NCI-H1417 treated with DMSO at 0.1 percent for 48 hours (cell line): ENCODE measurements at places on chromosomes 5 and 9.

- DNase-seq = no peak
Measured at GRCh38 chr9:35844628-35845270, 15.7 kb downstream of the TMEM8B start.

DNA sequence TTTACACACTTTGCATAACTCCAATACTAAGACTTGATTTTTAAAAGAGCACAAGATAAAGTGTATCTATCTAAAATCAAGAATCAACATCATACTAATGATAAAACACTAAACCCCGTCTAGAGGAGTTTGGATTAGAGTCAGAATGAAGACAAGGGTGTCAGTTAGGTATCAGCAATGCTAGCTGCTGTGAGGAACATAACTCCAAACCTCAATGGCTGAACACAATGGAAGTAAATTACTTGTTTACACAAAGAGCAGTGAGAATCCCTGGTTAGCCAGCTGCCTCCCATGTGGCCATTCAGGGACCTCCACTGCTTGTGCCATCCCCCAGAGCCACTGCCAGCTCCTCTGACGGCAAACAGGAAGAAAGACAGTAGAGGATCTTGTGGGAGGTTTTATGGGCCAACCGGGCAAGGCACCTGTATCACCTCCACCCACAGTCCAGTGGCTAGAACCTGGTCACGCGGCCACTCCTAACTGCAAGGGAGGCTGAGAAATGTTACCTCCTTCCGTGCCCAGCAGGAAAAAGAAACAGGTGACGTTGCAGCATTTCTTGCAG, 24.0 kb upstream of the GRHPR start:
- DNase-seq = no peak

DNA sequence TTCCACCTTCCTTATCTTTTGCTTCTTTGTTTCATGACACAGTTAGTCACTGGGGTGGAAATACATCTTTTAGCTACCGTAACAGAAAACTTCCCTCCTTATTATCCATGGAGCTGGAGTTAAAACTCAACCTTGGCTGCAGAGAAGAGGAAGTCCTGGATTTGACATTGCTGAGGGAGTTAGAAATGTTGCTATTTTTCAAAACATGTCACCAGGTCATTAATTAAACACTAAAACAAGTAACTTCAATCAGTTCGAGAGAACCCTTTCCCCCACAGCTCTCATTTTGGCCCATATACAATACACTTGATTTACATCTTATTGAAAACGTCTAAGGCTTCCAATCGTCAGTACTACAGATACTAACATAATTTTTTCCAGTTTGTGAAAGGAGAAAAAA, 237.9 kb upstream of the CD180 start:
- no peak for DNase-seq

- no peak for DNase-seq
Measured at GRCh38 chr5:110790673-110791072, 51.9 kb downstream of the SLC25A46 start.

DNA sequence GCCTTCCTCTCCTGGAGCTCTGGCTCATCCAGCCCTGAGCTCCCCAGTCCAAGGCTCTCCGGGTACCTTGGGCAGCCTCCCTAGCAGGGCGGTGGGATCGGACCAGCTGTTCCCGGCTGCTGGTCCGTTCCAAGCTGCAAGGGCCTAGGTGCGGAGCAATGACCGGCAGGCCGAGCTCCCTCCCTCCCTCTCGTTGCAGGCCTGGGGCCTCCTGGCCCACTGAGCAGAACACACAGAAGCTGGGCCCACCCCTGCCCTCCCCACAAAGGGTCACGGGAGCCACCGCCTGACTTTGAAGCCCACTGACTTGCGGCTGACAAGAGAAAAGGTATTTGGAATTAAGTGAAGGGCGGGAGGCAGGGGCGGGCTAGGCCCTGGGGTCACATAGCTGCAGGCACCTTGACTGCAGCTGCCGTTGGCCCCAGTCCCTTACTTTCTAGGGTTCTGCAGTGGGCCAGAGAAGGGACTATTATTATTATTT, 104.7 kb upstream of the IER5L start:
- no peak for DNase-seq

GRCh38 chr5:56825222-56825824, 10.0 kb downstream of the MAP3K1 start:
- no peak for DNase-seq

GRCh38 chr5:135238622-135239452, 160.2 kb downstream of the MACROH2A1 start:
- DNase-seq = no peak

DNA sequence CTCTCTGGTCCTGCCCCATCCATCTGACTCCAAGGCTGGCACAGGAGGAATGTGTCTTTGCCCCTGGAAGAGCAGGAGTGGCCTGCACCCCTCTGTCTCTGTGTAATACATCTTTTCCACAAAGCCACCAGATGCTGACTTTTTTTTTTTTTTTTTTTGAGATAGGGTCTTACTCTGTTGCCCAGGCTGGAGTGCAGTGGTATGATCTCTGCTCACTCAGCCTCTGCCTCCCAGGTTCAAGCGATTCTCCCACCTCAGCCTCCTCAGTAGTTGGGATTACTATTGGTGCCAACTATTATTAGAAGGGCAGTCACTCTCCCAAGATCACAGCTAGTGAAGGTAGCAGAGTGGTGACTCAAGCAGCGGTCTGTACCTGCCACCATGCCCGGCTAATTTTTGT, 19.6 kb downstream of the SPRY4 start:
- no peak for DNase-seq

DNA sequence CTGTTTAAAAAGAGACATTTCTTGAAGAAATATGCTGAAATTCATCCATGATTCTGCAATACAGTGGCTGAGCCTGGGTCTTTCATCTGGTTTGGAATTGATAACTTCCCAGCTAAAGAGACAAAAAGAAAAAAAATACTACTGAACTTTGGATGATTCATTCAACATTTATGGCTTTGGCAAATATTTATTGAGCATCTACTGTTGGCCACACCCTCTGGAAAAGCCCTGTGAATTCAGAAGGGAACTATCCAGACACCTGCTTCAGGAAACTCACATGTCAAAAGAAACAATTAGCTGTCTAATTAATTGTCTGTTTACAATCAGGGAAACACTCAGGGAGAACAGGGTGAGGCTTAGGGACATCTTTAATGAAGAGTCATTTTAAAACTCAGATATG, 17.8 kb upstream of the ZNF622 start:
- peak; percentile 16 for DNase-seq

DNA sequence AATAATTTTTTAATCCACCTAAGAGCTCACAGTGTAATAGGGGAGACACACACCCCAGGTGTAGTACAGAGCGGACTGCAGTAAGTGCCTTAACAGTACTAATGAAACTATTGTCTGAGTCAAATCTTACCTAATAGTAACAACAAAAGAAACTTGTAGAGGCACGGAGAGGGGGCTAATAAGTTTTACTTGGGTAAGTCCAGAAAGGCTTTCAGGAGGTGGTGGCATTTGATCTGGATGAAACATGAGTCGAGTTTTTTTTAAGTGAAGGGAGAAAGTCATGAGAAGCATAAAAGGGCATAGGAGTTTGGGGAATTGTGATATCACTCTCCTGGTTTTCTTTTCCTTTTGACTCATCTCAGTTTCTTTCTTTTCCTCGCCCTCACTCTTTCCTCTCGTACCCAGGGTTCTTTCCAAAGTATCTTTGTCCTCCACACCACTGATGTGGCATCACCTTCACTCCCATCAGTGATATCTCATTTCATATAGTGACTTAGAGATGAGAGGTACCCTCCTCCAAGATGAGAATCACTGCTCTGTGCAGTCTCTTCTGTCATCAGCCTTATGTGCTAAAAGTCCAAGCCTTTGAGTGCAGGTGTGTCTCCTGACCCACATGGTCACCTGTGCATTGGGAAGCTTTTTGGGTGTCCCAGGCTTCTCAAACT, 2.0 kb downstream of the CTNNA1 start:
- DNase-seq = no peak

DNA sequence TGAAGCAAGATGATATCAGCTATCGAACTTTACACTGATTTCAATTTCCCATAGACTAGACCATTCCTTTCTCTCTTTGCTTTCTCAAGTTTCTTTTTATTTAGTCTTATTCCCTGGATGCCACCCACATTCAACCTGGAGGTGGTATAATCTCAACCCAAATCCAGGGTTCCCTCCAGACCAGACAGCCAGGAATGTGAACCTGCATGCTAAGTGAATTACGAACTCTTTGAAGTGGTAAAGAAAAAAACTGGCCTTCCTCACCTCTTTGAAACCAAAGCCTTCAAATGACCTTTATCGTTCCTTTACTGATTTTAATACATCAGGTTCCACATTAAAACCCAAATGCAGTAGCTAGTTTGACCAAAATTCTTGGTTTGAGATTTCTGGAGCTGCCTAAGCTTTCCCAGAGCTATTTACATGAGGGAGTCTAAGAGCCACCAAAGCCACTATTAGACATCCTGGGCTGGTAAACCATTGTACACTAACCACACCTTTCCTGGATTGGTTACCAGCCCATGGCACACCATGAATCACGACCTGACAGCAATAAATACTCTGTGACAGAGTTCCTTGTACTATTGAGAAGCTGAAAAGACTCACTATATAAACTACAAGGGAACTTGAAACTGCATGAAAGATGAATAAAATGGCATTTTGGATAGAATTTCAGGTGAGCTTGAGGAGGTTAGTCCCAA, 323.7 kb downstream of the ADAMTS6 start:
- DNase-seq = no peak

- DNase-seq = no peak
Measured at GRCh38 chr9:33459115-33459514, 11.7 kb upstream of the AQP3 start.

DNA sequence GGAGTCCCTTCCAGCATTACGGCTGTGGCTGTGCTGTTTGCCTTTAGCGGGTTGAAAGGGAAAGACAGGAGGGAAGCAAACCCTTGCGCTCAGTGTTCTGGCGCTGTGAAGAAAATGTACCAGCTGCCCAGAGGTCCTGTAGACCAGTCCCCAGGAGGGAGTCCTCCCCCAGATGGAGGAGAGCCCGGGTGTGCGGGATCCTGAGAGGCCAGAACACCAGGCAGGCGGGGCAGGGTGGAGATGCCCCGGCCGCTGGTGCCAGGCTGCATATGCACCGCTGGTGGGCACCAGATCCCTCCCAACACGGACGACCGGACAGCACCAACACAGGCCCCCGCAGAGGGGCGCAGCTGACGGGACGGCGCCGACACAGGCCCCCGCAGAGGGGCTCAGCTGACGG, 37.2 kb upstream of the SLC9A3 start:
- no peak for DNase-seq

DNA sequence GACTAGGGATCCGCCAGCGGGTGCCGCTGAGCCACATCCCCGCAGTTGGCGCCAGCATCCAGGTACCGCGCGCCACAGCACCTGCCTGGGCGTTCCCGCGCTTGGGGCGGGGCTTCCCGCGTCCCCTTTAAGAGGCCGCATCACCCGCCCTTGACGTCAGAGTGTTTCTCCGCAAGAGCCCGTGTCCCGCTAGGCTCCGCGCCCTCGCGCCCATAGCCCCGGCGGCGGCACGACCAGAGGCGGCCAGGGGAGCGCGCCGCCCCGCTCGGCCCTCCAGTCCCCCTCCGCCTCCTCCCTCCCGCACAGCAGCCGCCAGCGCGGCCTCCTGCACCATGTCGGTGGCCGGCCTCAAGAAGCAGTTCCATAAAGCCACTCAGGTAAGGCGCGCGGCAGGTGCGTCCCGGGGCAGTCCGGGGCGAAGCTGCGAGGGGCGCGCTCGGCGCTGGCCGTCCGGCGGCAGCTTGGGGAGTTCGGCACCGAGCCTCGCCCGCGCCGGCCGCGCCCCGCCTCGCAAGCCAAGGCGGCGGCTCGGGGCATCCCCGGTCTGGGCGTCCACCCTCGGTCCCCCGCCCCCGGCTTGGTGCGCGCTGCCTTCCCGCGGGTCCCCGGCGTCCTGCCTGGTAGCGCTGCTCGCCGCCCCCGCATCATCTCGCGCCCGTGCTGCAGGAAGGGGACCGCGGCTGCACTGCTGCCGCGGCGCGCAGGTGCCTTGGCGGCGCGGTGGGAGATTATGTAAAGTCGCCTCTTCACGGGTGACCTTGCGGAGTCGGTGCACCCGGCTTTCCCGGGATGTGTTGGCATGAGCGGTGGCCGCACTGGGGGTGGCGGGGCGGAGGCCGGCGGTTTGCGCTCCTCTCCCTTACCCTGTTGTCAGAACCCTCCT, at the start of gene SH3GL2:
SH3GL2 (plus strand) TSS at position 156 of the 883 bp plus-strand sequence.
- DNase-seq = no peak

GRCh38 chr5:172010278-172010677, 3.8 kb upstream of the FBXW11 start:
- no peak for DNase-seq

DNA sequence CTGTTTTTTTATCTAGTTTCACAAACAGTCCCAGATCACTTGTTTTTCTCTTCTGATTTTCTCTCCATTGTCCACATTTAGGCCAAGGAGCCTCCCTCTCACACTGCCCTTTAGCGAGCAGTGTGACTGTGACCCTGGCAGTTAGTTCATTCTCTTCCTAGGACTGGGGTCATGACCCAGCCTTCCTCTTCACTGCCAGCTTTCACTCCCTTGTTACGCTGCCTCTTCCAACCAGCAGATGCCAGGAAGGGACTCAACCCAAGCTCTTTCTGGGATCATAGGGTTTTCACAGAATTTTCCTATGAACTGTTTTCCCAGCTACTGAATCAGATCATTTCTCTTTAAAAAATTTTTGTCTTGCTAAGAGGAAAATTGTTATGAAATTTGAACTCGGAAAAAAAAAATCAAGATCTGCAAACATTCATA, 70.9 kb downstream of the LMNB1 start:
- no peak for DNase-seq

DNA sequence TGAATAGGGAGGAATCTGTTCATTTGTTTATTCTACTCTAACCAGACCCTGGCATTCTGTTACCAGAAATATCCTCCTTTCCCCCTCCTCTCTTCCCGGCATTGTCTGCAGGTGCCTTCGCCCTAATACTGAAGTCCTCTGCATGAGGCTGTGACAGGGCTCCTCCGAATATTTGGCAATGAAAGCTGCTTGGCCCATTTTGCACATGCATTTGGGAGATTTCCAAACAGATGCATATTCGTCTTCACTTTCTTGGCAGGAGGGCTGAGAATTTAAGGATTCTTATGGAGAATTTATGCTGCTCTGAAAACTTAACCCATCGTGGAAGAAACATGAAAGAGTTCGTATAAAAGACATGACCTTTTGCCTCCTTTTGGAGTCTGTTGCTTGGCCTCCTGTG, 484.0 kb downstream of the ZNF608 start:
- DNase-seq = no peak

DNA sequence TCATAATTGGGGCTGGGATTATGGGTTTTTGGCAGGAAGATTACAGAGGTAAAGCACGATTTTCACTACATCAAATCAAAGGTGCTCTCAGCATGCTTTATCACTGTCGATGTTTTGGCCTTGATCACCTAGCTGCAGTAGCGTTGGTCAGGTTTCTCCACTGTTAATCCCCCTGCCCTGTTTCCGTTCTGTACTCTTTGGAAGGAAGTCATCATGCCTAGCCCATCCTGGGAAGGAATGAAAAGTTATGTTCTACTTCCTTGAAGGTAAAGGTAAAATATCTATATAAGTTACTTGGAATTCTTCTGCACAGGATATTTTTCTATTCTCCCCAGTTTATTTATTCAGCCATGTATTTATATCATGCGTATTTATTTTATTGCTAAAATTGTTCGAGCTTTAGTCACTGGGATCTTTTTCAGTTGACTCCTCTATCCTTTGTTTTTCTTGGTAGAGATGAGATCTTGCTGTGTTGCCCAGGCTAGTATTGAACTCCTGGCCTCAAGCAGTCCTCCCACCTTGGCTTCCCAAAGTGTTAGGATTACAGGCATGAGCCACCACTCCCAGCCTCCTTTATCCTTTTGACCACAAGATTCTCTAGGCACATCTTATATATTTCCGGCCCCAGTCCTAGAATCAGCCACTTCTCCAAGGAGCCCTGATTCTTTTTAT, 25.3 kb downstream of the FAF2 start:
- DNase-seq = no peak
